Ovary (tissue), 10 donors: ENCODE measurements at places on chromosomes 4 and X. TPM values are rescaled to one million over a fixed set of nuclear protein-coding genes. Genes with fewer than 3 reads are reported as not detected.

DNA sequence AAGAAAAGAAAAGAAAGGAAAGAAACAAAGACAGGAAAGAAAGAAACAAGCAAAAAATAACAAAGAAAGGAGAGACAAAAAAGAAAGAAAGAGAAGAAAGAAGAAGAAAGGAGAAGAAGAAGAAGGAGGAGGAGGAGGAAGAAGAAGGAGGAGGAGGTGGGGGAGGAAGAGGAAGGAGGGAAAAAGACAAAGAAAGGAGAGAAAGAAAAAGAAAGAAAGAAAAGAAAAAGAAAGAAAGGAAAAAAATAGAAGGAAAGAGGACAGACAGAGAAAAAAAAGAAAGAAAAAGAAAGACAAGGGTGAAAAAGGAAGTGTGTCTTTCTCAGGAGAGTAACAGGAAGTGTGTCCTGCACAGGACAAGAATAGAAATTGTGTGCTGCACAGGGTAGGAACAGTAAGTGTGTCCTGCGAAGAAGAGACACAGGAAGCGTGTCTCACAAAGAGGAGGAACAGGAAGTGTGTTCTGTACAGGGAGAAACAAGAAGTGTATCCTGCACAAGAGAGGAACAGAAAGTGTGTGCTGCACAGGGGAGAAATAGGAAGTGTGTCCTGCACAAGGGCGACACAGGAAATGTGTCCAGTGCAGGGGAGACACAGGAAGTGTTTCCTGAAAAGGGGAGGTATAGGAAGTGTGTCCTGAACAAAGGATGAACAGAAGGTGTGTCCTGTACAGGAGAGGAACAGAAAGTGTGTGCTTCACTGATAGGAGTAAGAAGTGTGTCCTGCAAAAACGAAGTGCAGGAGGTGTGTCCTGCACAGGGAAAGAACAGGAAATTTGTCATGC, 101.2 kb downstream of the ARSF start:
- DNase-seq, result no peak

GRCh38 chr4:37967736-37968135, 7.5 kb downstream of the PTTG2 start:
- no peak for DNase-seq

DNA sequence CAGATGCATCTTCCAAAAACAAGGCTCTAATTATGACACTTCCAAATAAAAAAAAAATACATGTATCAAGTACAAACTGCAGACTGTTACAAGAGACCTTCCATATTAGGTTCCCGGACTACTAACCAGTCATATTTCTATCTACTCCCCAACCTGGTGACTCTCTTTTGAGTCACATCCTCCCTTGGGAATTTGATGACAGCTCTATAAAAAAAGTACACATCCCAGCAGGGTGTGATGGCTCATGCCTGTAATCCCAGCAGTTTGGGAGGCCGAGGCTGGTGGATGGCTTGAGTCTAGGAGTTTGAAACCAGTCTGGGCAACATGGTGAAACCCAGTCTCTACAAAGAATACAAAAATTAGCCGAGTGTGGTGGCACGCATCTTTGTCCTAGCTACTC, 14.9 kb downstream of the RPGR start:
- no peak for DNase-seq

DNA sequence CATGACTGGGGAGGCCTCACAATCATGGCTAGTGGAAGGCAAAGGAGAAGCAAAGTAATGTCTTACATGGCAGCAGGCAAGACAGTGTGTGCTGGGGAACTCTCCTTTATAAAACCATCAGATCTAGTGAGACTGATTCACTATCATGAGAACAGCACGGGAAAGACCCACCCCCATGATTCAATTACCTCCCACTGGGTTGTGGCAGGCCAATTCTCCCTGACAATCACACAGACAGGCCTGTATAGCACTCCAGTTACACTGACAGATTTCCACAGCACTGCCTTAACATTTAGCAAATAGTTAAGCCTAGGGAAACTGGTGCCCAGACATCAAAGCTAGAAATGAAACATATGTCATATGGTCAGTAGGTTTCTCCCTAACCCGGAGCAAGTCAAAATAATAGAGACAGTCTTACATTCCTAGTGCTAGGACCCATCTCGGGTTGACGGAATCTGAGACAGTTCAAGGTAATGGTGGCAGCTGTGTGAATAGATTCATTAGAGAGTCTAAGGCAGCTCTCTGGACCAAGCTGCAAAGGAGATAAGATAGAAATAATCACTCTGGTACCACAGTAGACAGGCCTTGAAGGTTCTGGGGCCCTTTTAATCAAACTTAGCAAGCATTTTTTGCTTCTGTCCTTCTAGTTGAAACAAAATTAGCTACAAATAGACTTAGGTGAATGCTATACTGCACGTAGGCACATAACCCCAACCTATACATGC, 9.4 kb upstream of the HERC5 start:
- no peak for DNase-seq

GRCh38 chr4:147975933-147976928, 244.3 kb downstream of the ARHGAP10 start:
- DNase-seq, result no peak

- no peak for DNase-seq
Measured at GRCh38 chrX:46327566-46328115, 217.6 kb downstream of the ZNF674 start.

DNA sequence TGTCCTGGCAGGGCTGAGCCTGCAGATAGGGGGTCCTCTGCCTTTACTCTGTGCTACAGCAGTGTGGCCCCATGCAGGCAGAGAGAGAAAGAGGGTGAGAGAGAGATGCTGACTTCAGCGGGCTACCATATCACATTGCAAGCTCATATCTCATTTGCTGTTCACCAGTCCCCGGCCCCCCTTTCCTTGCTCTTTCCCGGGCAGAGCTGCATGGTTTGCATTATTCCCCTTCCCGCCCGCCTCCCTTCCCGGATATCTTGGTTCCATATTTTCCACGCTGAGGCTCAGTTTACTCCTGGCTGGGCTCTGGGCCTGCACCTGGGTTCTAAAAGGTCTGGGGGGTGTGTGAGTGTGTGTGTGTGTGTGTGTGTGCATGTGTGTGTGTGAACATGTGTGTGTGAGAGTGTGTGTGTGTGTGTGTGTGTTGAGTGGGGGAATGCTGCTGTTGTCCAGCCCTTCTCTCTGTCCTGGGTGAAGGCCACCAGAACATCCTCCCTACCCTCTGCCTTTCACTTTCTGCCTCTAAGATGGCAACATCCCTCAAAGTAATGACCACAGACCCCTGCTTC, 63.5 kb downstream of the PJA1 start:
- DNase-seq, result no peak

DNA sequence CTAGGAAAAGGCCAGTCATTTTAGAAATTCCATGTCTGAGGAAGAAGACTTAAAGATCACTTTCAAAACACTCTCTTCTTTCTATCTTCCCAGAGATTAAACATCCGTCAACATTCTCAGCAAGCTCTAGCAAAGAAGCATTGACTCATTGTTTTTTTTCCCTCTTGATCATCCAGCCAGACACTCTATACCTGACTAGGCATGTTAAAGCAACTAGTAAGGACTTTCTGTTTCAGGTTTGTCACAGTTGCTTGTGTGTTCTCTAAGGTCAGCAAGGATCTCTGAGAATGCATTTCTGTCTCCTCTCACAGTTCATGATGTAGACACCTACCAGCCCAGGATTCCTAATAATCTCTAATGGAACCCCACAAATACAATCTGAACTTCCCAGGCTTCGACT, 112.2 kb downstream of the IL13RA2 start:
- DNase-seq, result no peak

DNA sequence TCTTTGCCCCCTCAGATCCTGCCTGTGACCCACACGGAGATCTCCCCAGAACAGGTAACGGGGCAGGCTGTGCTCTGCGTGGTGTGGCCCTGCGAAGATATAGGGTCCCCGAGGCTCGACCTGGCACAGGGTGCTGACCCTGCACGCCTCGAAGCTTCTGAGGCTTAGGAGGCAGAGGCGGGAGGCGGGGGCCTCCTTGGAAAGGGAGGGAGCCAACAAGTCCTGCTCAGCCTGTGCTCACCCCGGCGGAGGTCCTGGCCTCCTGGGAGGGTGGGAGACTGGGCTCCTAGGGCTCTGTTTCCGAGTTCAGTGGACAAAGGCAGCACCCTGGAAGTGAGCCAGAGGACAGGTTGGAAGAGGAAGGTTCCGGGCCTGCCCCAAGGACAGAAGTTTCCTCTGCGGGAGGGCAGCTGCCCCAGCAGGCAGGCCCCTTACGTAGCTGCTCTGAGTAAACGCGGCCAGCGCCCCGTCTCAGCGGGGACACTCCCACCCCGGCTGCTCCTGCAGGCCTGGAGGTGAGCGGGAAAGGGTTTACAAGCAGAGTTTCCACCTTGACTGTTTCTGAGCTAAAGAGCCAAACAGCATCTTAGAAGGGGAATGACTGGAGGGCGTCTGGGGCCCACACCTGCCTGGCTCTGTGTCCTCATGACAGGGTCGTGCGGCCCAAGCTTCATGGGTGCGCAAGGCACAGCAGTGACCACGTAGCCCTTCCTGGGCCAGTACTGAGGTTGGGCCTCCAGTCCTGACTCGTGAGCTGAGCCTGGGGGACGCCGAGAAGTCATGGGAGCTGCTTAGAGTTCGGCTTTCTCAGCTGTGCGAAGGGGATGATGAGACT, 16.1 kb downstream of the TMEM175 start:
- DNase-seq, result no peak

DNA sequence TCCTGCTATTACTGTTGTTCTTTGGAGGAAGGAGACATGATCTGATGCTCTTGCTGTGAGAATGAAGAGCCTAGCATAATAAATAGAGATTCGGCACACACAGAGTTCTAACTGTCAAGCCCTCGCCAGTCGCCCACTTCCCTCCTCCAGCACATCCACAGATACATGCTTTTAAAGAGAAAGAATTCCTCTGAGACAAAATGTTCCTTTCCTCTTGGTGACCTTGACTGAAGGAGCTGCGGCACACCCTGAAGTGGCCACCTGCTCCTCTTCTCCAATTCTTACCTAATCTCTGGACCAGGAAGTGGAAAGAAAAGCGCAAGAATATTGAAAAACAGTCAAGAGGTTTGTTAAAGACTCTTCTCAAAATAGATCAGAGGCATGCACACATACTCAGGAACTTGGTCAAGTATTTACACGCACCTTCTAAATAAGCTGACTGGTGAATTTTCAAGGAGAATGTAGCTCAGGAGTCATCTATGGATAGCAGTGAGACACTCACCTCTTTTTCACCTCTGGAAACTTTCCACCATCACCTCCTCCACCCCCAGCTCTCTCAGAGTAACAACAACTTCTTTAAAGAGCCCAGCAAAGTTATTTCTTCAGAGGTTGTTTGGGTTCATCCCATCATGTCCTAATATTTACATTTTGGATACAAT, 95.4 kb downstream of the PARM1 start:
- no peak for DNase-seq

- no peak for DNase-seq
Measured at GRCh38 chr4:39357002-39357401, 9.2 kb downstream of the RFC1 start.

- DNase-seq, result no peak
Measured at GRCh38 chr4:188282471-188283232, 143.4 kb downstream of the TRIML1 start.

DNA sequence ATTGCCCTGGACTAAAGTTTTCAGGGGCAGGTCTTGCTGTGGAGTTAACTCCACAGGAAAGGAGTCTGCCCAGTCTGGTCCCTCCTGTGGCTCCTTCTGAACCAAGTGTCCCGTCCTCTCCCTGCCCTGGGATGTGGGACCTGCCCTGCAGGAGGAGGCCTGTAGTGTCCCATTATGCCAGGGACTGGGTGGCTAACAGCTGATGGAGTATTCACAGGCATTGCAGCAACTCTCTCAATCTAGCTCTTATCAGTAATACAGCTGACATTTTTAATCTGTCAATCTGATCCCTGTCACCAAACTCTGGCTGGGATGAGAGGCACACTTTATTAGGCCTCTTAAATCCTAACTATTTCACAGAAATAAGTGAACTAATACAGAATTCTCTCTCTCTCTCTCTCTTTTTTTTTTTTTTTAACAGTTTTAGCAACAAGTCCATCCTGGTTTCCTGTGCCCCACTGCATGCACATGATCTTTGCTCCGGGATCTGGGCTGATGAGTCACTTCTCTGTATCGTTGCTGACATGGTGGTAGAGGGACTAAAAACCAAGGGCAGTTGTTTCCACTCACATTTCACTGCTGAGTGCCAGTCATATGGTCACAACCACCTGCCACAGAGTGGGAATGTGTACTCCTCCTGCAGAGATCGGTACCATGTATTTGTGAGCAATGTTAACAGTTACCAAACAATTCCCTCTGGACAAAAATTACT, 39.1 kb downstream of the HAND2 start:
- DNase-seq, result no peak

DNA sequence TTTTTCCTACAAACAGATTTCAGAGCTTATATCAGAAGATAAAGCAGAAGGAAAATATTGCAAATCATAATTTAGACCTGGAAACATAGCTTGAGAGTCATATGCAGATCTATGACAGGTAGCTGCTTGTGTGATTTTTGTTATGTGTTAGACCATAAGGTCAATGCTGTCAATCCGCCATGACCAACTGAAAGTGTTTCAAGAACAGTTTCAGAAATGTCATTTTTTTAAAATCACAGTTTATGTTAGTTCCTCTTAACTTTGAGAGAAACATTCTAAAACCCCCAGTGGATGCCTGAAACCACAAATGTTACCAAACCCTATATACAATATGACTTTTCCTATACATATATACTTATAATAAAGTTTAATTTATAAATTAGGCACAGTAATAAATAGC, 391.3 kb upstream of the FAM241A start:
- no peak for DNase-seq

GRCh38 chr4:105619188-105619931, 66.9 kb downstream of the ARHGEF38 start:
- DNase-seq, result peak; percentile 50

DNA sequence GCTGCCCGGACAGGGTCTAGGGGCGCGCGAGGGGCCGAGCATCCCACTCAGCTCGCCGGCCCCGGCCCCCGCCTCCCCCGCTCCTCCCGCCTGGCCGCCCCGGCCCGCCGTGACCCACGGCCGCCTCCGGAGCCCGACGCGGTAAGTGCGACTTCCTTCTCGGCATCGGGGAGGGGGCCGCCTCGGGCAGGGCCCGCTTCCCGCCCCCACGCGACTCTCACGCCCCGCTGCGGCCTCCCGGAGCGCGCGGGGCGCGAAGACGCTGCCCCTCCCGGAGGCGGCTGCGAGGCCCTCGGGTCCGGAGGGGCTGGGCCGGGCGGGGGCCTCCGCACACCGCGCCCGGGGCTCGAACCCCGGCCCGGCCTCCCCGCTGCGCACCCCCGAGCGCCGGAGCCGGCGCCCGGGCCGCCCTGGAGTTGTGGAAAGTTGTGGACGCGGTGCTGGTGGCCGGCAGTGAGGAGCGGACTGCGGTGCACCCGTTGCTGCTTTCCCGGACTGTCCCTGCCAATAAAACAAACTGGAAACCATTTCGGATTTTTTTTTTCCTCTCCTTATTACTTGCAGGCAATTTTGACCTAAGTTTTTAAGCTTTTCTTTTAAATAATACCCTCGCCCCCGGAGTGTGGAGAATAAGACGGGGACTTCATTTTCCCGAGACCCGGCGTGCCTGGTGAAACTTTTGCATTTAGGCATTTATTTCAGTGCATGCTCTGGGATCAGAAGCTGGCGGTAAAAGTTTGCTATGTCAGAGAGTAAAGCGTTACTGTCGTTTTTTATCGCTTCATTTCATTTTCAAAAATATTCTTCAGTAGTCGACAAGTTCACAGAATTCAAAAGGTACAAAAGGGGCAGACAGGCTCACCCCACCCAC, 13.0 kb upstream of the TMEM156 start:
- no peak for DNase-seq

Gene MGST2
- total RNA-seq, result 17.4 TPM

Gene OFD1
- total RNA-seq, result 34.8 TPM

Gene SPANXA1
- total RNA-seq, result not detected

Gene FGG
- not detected for total RNA-seq
